ENCODE measurements at places on chromosomes 1 and 21.

GRCh38 chr21:21921410-21922232, 923.4 kb downstream of the NCAM2 start:
- DNase-seq, result no peak

- no peak for DNase-seq
Measured at GRCh38 chr1:245220381-245220985, 65.7 kb downstream of the KIF26B start.

GRCh38 chr1:1179346-1179982, 5.8 kb downstream of the TTLL10 start:
- no peak for DNase-seq

GRCh38 chr1:172638885-172639831, 19.7 kb upstream of the FASLG start:
- DNase-seq, result peak; percentile 63

- peak; percentile 79 for DNase-seq
Measured at GRCh38 chr21:31509194-31510017, 150.1 kb upstream of the SOD1 start.

- DNase-seq, result no peak
Measured at GRCh38 chr1:82299656-82300055, 498.9 kb downstream of the ADGRL2 start.

GRCh38 chr1:108862017-108862610, 5.2 kb upstream of the AKNAD1 start:
- no peak for DNase-seq

DNA sequence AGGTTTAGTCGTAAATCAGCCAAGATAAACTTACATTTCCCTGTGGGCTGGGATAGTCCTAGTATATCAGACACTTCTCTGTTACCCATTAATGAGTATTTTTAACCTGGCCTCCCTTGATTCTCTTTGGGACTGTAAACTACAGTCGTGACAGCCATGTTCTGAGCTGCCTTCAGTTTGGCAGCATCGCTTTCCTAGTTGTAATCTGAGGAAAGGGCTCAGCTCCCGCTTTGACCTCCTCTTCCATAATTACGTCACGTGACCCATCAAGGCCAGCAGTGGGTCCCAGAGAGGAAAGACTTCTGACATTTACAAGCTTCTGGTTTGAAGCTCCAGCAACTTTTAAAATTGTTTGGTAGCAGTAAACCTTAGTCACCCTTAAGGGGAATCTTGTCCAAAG, 34.6 kb upstream of the MTR start:
- DNase-seq, result no peak

GRCh38 chr1:204453141-204453772, 41.3 kb downstream of the PIK3C2B start:
- peak; percentile 60 for DNase-seq

DNA sequence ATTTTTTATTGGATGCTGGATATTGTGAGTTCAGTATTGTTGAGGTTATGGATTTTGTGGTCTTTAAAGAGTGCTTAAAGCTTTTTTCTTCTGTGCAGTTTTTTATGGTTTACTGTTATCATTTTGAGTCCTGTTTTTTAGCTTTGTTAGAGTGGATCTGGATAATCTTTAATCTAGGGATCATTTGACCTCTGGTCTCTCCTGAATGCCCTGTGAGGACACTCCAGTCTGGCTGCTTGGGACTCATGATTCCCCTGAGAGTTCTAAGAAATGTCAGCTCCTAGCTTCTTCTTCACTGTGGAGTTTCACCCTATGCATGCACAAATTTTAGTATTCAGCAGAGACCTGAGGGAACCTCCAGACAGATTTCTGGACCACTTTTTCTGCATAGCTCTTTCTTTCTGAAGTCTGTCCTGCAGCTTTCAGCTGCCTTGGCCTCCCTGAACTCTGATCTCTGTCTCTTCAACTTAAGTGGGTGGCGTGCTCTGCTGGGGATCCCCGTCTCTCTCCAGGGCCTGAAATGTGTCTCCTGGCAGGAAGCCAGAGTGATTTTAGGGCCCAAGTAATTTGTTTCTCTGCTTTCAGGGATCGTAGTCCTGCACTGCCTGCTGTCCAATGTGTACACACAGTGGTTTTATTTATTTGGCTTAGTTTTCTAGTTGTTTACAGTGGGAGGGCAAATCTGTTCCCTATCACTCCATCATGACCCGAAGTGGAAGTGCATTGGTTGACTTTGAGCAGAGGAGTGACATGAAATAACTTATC, 14.7 kb downstream of the PEX14 start:
- DNase-seq, result no peak

DNA sequence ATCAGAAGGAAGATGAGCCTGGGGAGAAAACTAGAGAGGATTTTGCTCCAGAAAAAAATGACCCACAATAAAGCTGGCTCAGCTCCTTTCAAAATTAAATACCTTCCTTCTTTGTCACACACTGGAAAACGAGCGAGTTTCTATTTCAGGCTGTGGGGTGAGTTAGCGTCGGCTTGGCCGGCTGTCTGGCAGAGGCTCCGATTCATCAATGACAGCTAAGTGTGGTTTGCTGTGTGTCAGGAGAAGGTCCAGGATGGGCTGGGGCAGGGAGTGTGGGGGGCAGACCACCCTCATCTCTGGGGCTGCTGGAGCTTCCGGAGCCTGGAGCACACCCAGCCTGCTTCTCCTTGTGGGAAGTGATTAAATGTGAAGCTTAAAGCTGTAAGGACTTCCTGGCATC, 120.2 kb downstream of the ETS2 start:
- no peak for DNase-seq

- no peak for DNase-seq
Measured at GRCh38 chr21:45766501-45766900, 123.0 kb downstream of the PCBP3 start.

DNA sequence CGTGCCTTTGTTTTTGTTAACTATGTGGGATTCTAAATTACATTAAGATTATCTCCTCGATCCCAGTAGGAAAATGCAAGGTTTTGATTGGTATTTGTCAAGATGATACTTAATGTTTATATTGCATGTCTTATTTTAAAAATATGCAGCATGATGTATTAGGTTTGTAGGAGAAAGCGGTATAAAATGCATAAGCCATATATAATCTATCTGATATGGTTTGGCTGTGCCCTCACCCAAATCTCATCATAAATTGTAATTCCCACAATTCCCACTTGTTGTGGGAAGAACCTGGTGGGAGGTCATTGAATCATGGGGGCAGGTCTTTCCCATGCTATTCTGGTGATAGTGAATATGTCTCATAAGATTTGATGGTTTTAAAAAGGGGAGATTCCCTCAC, 198.1 kb upstream of the NCAM2 start:
- no peak for DNase-seq

DNA sequence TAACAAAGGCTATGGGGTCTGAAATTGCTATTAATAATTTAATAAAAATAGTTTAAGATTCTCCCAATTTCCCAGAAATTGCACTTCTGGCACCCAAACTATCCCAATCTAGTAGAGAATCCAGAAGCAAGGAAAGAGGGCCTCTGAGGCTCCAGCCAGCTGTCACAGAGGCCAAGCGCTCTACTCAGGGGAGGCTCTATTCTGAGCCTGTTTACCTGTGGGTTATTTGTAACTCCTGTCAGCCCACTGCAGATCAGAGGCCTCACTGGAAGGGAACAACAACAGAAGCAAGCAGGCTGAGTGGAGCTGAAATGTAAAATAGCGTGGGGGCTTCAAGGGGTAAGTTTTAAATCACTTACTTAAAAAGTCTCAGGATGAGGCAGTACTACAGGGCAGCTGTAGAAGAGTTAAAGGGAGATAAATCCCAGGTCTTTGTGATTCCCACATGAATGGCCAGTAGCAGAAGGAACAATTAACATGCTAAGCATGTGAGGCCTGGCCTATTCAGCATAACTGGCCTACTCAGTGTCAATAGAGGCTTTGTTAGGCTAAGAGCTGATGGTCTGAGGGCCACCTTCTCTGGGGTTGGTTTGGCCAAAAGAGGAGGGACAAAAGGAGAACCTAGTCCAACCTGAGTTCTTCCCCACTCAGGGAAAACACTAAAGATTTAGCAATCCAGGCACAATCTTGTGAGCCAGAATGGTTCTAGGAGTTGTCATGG, 12.8 kb downstream of the ZNF687 start:
- DNase-seq, result no peak

GRCh38 chr1:225911191-225912130, 12.6 kb downstream of the PYCR2 start:
- peak; percentile 72 for DNase-seq

DNA sequence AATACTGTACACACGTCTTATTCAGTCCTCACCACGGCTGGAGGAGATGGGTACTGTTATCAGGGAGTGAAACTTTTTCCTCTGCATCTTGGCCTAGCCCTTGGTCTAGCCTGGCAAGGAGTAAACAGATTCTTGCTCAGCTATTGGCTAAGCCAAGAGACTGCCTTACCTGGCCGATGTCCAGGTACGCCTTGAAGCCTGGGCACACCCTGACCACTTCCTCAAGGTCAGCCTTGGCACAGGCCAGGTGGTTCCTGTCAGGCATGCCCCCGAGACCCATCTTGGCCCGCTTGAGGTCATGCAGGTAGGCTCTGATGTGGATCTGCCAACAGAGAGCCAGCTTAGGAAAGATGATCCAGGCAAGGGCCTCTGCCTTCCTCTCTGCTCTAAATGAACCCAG, 17.8 kb upstream of the PARS2 start:
- DNase-seq, result no peak

DNA sequence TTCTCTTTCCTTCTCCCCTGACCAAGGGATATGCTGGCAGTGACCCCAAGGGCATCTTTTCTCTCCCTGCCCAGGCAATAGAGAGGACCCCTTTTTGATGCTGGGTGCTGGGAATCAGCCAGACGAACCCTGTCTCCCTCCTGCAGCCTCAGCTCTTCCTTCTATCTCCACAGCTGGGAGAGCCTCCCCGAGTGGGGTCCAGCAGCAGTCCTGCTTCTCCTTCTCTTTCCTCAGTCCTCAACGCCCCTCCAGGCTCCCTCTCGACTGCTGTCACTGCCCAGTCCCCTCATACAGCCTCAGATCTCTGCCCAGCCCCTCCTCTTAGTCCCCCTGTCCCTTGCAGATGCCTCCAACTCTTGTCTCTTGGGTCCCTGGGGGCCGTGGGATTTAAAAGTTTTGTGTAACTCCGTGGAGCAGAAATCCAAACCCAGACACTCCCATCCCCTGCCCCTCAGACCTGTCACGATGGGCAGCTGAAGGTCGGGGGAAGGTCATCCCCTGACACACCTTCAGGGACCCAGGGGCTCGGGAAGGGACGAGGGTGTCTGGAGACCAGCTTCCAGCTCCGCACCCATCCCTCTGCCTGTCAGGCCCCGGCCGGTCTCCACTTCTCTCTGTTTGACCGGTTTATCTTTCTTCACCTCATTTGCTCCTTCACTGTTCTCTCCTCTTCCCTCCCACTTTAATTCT, 5.8 kb upstream of the ETV3L start:
- no peak for DNase-seq

DNA sequence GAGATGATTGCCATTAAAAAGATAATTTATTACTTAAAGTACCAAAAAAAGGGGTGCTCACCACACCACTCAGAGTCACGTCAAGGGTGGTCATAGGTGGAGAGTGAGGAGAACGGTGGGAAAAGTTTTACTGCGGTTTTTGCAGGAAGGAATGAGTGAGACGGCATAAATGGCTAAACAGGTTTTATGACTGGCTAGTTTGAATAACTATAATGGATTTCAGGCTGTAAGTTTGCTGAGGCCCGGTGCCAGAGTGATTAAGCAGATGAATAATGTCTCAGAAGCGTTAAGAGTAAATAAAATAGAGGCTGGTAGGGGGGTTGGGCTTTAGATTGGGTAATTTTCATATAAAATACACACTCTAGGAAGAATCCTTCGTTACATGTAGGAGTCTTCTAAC, 1337.8 kb downstream of the AMY1C start:
- no peak for DNase-seq

DNA sequence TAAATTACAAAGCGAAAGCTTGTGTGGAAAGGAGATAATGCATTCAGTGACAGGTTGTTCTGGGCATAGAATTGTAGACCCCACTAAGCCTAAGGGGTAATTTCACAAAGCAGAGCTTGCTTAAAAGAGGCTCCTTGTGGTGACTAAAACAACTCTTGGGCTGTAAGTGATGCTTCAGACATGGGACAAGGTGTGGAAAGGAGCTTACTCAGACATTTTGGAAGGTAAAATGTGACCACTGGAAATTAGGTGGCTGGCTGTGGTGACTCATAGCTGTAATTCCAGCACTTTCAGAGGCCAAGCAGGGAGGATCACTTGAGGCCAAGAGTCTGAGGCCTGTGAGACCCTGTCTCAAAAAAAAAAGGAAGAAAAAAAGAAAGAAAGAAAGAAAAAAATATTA, 51.1 kb upstream of the LRRC8C start:
- DNase-seq, result no peak

DNA sequence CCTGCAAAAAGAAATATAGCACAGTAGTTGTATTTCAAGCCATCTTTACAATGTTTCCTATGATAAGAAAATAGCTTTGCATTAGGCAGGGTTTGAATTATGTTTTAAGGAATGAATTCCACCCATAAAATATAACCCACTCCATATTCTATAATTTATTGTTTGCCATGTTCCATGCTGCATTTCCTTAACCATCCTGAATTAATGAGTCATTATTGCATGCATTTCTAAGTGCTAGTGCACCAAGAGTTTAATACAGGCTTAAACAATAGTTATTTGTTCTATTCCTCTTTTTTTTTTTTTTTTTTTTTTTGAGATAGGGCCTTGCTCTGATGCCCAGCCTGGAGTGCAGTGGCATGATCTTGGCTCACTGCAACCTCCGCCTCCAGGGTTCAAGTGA, 45.2 kb downstream of the MIGA1 start:
- no peak for DNase-seq

DNA sequence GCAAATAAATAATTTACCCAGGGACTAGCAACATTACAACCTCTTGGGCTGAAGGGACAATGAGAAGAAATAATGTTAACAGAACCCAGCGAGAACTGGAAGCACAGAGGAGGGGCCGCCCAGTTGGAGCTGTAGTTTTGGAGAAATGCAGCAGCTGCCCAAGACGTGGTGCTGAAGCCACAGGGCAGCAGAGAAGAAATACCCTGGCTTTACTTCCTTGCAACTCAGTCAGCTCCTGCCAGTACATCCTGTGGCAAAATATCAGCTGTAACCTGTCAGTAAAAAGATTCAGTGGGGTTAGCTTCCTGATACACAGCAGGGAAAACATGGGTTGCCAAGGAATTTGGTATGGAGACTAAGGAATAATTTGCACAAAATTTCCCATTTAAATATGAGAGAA, 283.6 kb upstream of the USP25 start:
- no peak for DNase-seq

DNA sequence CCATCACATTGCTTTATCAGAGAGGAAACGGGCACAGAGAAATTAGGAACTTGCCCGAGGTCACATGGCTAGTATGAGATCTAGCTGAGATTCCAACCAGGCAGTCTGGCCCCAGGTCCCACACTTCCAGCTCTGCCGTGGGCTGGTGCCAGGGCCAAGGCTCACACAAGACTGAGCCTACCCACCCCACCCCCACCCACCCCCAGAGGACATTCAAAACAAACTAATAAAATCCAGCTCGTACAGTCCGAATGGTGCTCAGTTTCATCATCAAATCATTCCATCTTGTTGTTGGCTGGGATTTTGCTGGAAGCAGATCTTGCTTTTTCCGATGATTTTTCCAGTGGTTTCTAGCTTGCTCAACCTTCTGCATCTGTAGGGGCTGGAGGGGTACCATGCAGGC, 27.9 kb downstream of the MATN1 start:
- no peak for DNase-seq
